ENCODE measurements at places on chromosomes 16 and 17. TPM values are rescaled to one million over a fixed set of nuclear protein-coding genes. Genes with fewer than 3 reads are reported as not detected.

The KREMEN2 gene
- total RNA-seq = not detected

The GRAP gene
- 2.2 TPM for total RNA-seq

The GOSR2 gene
- 35.2 TPM for total RNA-seq

The CD7 gene
- 0.64 TPM for total RNA-seq

The KRTAP3-1 gene
- total RNA-seq = not detected

The C17orf100 gene
- total RNA-seq = 0.47 TPM

The ST3GAL2 gene
- 19.0 TPM for total RNA-seq

The GFOD2 gene
- 8.1 TPM for total RNA-seq

The DNAH17 gene
- not detected for total RNA-seq

Measured in left ventricle myocardium superior (tissue), 1 donor.